A673 (cell line): ENCODE measurements at places on chromosomes 6 and 20. TPM values are rescaled to one million over a fixed set of nuclear protein-coding genes. Genes with fewer than 3 reads are reported as not detected.

LHFPL5 gene
- total RNA-seq = not detected in 2 replicates

- no peak for DNase-seq
Measured at GRCh38 chr6:92701425-92702096, 717.8 kb downstream of the EPHA7 start.

- no peak for DNase-seq
Measured at GRCh38 chr6:138592749-138593123, 93.4 kb upstream of the NHSL1 start.

DNA sequence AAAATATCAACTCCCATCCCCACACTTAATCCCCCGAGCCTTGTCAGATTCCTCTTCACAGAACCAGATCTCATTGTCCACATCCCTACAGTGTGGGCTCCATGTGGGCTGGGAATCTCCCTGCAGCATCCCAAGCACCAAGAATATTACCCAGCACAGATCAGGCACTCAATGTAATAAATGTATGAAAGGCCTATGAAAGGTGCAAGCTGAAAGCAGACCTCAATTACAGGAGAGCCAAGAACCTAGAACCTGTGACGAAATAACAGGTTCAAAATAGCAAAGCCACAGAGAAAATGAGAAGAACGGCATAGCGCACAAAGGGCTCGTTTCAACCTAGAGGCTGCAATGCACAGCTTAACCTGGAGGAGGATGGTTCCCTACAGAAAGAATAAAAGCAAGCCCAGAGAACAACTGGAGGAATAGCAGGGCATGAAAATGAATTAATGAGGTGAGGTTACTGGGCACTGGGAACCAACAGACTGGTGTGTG, 3.1 kb downstream of the SLC23A2 start:
- peak; percentile 57 for DNase-seq

C20orf144 gene
- total RNA-seq = 0.13 and 0.22 TPM in 2 replicates

TFAP2A gene
- 19.1 and 19.3 TPM in 2 replicates for total RNA-seq

GRCh38 chr6:150676344-150676743, 76.7 kb downstream of the PLEKHG1 start:
- DNase-seq = no peak

DNA sequence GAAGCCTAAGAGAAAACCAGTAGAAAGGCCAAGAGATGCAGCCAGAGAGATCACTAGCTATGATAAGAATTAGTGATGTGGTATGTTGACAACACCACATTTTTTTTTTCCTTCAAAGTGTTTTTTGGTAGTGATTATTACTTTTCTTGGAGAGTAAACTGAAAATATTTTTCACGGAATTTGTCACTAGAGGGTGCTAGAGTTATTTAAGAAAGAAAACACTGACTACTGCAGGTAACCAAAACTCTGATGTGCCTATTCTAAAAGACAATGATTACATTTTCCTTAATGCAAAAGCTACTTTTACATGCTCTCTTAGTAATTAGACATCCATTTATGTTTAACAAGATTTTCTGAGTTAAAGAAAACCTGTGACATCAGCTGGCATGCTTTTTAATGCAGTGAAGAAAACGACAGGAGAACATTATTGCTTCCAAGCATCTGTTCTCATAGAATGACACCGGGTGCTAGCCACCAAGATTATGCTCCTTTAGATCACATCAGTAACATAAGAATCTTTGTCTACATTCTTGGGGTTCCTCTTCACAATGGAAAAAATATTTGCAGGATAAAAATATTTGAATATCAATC, 28.8 kb downstream of the RWDD2A start:
- peak; percentile 82 for DNase-seq

GRCh38 chr20:40464731-40465208, 224.3 kb downstream of the MAFB start:
- DNase-seq = no peak

GRCh38 chr20:22586645-22587310, 2.4 kb upstream of the FOXA2 start:
- peak; percentile 34 for DNase-seq
